Stimulated activated CD4-positive, alpha-beta T cell treated with anti-CD3 and anti-CD28 coated beads, Interleukin-2, amount 100 ng/mL, for 48 hours (primary cell): ENCODE measurements at places on chromosomes 5 and 9.

DNA sequence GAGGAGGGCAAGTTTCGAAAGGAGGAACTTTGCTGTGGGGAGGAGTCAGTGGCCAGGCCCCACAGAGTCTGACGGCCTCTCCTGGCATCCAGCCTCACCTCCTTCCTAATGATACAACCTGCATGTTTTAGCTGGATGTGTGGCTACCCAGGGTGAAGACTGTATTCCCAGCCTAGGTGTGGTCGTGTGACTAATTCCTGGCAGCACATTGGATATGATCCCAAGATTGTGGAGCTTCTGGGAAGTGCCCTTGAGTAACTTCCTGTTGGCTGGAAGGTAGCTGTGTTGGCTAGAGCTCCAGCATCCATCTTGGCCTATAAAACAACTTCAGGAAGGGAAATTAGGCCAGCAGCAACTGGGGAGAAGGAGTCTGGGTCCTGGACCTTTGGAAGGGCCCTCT is 19.0 kb upstream of the LPCAT1 start:
- no peak for DNase-seq

DNA sequence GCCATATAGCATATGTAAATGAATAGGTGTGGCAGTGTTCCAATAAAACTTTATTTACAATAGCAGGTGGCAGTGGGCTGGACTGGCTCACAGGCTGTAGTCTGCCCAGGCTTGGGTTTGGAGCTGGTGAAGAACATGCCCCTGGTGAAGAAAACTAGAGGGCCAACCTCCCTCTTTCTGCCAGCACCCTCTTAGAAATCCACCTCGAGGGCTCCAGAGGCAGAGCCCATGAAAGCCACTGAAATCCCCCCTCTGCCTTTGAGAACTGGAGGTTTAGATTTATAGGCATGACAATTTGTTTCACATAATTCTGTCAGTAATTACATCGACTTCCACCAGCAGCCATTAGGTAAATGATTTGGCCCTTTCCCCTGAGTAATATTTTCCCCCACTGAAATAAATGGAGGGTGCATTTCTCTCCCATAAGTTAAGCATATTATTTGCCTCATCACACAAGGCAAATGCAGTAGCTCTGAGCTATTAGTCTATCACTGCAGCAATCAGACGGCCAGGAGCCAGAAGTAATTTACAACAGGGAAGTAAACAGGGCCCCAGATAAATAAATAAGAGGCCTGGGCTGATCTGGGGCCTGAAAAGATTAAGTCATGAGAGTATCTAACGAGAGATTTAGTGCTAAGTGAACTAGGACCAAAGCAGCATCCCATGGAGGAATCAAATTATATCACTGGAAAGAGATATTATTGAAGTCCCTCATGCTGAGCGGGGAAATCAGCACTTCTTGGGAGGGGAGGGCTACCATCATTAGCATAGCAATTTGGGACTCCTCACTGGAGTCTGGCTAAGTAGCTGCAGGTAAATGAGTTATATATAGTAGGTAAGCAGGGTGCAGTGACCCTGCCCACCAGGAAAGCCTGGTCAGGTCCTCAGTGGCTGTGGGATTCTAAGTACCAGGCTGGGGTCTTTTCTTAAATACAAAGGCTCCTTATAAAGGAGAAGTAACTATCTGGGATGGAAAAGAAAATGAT is 123.9 kb downstream of the SLIT3 start:
- DNase-seq: no peak

DNA sequence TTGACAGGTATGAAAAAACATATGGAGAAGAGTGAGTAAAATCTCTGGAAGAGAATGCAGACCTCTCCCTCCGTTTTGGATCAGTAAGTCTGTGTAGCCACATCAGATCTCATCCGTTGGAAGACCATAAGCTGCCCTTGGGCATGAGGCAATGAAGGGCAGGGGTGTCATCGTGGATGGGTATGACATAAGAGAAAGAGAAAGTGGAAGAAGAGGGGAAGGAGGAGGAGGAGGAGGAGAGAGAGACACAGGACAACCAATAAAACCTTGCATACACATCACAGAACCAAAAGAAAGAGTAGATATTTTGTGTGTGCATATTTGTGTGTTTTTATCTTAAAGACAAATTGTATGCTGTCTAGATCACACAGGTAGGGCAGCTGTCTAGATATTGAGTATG is 50.7 kb downstream of the PRRC1 start:
- DNase-seq: no peak

DNA sequence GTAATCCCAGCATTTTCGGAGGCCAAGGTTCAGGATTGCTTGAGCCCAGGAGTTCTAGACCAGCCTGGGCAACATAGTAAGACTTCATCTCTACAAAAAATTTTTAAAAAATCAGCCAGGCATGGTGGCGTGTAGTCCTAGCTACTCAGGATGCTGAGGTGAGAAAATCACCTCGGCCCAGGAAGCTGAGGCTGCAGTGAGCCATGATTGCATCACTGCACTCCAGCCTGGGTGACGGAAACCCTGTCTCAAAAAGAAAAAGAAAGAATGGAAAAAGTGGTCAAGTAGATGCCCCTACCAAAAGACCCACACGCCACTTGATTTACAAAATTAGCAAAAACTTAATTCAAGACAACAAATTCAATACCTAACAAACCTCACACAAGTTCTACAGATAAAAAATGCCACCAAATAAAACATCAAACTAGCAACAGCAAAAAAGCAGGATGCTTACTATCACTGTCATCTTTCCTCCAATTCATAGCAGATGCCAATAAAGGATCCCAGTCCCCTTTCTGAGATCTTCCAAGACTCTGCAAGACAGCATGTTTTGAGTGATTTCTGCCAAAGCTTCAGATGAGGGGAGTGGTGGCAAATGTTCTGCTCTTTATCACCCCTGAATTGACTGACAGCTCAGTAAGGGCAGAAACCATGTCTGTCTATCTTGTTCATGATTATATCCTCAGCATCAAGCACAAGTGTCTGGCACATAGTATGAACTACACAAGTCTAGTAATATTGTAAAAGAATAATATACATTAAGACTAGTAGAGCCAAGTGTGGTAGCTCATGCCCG is 34.2 kb upstream of the TESK1 start:
- peak; percentile 30 for DNase-seq

GRCh38 chr9:86424251-86424891 is 70.2 kb upstream of the TUT7 start:
- no peak for DNase-seq

DNA sequence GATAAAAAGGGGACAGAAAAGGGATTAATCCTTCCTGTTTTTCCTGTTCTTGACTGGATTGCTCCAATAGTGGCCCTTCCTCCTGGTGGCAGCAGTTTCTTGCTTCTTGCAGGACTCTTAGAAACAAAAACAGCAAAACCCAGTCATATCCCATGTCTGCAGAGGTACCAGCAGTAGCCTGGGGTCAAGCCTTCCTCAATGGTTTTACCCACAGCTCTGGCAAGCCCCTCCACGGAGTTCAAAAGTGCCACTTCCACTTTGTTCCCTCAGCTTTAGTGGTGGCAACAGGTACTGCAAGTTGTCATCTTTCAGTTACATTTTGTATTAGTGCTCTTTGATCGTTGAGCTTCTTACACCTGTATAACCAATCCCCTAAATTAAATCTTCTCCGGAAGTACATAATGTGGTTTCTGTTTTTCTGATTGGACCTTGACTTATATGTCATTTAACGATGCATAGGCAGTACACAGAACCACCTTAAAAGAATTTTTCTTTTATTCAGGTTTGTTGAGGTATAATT is 8.7 kb upstream of the RANBP6 start:
- no peak for DNase-seq

DNA sequence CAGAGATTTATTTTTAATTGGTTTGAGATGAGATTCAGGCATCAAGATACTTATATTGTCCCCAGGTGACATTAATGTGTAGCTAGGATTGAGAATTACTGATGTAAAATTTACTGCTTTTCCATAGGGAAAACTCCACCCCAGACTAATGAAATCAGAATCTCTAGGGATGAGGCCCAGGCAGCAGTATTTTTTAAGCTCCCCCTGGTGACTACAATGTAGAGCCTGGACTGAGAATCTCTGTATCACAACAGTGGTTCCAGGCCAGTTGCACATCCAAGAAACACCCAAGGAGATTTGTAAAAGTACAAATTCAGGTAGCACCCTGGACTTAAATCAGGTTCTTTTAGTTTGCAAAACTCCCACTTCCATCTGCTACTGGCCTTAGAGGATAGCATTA is 185.7 kb downstream of the MARCHF11 start:
- DNase-seq: no peak

DNA sequence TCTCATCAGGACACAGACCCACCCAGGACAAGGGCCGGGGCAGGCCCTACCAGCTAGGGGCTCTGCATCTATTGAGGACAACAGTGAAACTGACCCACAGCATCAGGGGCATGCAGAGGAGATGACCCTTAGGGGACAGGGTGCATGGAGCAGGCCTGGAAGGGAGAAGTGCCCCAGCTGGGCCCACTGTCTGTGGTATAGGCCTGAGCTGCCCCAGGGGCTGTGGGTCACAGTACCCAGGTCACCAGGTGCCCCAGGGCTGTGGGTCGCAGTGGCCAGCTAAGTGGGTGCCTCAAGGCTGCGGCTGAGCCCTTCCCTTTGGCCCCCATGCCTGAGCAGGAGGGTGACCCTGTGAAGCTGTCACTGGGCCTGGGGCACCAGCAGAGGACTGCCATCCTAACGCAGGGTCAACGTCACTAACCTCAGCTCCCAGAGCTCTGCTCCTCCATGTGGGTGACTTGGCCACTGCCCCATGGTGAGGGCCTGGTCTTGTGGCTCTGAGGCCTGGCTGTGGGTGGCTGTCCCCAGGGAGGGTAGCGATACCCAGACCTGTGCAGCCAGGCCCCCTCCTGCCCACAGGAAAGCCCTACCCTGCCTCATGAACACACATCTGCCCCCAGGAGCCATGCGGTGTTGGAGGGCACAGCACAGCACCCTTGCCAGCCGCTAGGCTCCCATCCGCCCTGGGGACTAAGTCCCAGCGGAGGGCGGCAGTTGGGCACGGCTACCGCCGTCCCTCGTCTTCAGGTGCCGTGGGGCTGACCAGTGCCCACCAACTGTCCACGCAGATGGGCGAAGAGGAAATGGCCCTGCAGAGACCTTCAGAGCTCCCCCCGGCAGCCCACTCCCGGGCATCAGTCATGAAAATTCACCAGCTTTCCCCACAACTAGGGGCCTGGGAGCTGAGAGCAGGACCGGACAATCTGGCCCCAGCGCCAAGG is 4.9 kb downstream of the EDF1 start:
- DNase-seq: no peak

DNA sequence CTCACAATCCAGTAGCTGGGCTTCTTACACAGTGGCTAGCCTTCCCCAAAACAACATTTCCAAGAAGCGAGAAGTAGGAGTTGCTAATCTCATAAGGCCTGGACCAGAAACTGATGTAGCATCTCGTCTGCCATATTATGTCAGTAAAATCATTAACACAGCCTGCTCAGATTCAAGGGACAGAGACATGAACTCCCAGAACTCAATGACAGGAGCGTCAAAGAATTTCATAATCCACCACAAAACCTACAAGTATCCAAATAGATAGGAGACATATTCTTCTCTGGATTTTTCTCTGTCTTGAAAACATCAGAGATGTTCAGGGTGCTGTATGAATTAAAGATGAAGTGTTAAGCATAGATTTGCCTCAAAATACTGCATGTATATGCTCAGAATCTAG is 457.6 kb upstream of the ACTBL2 start:
- DNase-seq: no peak

- DNase-seq: no peak
Observed at GRCh38 chr5:73302797-73303147, 129.8 kb downstream of the TMEM174 start.

GRCh38 chr5:34012791-34013190 is 4.9 kb upstream of the AMACR start:
- DNase-seq: no peak

DNA sequence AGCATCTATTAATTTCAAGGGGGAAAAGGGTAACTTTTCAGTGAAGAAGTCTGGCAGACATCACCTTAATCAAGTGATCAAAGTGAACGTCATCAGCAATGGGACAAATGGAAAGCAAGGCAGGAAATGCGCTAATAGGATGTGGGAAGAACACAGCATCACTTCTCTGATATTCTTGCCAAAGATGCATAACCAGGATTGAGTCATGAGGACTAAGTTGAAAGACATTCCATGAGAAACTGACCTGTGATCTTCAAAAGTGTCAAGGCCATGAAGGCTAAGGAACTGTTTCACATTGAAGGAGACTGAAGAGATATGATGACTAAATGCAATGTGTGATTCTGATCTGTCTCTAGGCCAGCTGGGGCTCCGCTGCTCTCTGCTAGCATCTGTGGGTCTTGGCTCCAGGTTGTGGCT is 92.9 kb downstream of the NDFIP1 start:
- DNase-seq: no peak

DNA sequence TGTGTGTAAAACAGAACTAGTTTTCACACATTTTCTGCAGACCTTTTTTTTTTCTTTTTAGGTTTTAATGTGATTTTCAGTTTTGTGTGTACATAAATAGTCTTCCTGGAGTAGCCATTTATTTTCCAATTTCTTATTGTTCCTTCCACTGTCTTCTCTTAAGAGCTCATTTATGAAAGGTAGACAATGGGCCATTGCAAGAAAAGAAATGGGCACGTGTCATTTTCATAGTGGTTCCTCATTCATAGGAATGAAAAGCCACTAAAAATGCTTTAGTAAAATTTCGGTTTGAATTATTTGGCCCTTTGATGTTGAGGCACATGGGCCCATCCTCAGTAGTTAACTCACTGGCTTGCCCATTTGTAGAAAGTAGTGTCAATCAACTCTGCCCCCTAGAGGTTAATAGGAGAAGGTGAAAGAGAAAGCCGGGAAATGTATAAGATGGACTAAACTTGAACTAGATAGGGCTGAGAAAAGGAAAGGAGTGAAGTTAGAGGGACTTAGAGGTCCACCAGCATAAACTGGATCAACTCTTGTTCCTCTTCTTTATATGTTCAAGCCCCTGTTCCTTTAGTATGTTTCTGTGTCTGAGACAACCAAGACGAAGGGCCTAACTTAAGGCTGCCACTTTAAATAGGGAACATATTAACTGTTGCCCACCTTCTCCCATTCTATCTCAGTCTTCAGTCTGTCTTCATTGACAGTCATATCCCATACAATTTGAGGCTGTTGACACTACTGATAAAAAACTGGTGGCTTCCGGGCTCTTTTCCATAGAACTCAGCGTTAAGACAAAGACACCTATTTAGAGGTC is 72.6 kb downstream of the SMARCA2 start:
- no peak for DNase-seq

GRCh38 chr5:133372293-133372937 is 239.9 kb downstream of the FSTL4 start:
- DNase-seq: no peak

GRCh38 chr9:34662526-34663302 is at the start of gene CCL27:
CCL27 (minus strand) TSS chr9:34662657; CDS start chr9:34662633, 24 bp downstream.
- no peak for DNase-seq

GRCh38 chr9:116605904-116606341 is 81.2 kb upstream of the TRIM32 start:
- no peak for DNase-seq
